ENCODE measurements at places on chromosomes 5 and 9. TPM values are rescaled to one million over a fixed set of nuclear protein-coding genes. Genes with fewer than 3 reads are reported as not detected.

GRCh38 chr9:2916382-2916985, 72.6 kb upstream of the PUM3 start:
- DNase-seq: no peak

DNA sequence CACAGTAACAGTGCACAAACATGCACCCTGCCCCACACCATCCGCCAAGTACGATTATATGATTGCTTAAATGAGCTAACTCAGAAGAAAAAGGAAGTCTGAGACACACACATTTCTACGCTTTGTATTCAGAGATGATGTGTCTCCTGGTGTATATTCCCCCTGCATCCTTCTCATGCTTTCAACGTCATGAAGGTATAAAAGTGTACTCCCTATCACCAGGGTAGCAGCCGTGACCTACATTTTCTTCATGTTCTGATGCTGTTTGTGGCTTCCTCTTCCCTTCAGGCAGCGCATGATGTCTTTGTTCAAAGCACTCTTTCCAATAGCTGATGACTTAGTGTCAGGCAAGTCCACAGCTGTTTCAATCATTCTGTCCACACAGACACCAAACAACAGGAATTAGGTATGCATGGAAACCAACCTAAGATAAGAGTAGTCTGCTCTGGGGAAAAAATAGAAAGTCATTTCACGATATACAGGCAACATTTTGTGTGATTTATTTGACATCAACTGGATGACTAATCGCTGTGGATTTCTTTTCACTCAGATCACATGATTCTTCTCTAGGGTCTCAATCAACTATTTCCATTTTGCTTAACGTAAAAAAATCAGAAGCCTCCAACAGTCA, 269.4 kb upstream of the PTGER4 start:
- no peak for DNase-seq

The NUTM2G gene
- total RNA-seq: not detected

The KDM3B gene
- total RNA-seq: 67.3 TPM

GRCh38 chr5:43039471-43040286, 440 bp downstream of the ANXA2R start:
- no peak for DNase-seq

- no peak for DNase-seq
Measured at GRCh38 chr5:122967085-122967484, 69.4 kb downstream of the PPIC start.

DNA sequence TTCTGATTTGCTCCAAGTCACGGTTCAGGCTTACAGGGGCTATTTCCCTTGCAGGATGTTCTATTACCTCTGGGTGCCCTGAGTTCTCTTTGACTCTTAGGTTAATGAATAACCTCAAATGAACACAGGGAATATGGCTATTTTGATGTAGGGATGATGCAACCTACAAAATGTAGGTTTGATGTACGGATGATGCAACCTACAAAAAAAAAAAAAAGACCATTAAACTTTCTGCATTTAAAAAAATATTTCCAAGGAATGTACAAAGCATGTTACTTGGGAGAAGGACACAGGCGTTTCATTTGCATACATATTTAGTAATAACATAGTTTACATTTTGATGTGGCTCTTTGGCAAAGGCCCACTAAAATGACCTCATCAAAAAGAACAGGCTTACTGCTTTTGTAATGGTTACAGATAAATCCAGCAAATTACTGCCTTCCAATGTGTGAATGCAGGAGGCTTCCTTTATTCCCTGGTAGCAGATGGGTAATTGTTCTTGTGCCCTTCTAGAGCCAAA, 36.3 kb downstream of the ZNF474 start:
- DNase-seq: no peak

The TLN1 gene
- total RNA-seq: 93.7 TPM

The PCDHA1 gene
- 1.4 TPM for total RNA-seq

DNA sequence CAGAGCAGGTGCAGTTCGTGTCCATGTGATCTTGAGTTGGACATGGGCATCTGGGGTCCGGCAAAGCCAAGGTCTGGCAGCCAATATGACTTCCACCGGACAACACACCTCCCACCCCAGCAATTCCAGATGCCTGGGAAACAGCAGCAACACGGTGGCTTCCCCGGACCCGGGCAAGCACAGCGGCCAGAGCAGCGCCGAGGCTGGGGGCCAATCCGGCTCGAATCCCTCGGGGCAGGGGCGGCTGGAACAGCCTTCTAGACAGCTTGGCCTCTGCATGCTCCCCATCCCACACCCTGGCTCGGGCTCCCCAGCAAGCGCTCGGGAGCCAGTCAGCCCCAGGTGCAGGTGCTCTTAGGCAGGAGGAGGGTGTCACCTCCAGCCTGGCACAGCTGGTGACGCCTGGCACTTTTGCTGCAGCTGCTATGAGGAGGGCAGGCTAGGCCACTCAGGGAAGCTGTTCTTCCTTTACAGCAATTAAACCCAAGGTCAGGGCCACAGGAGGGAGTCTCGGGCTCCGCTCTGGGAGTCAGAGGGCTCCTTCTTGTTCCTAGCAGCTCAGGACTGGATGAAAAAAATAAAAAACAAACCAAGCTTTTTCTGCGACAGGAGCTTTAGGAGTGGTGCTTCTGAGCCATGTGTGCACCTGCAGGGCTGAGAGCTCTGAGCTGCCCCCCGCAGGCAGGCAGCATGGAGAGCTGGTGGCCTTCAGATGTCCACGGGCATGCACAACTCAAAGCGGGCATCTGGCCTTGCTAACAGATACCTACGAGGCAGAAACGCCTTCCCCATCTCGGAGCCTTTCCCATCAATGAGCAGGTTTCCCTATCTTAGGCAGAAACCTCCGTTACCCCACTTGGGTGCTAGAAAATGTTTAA, 28.2 kb downstream of the DBH start:
- no peak for DNase-seq

The SNCAIP gene
- 7.5 TPM for total RNA-seq

GRCh38 chr5:20833081-20833627, 845.2 kb upstream of the CDH18 start:
- no peak for DNase-seq

- no peak for DNase-seq
Measured at GRCh38 chr5:73892806-73893205, 266.8 kb downstream of the ARHGEF28 start.

DNA sequence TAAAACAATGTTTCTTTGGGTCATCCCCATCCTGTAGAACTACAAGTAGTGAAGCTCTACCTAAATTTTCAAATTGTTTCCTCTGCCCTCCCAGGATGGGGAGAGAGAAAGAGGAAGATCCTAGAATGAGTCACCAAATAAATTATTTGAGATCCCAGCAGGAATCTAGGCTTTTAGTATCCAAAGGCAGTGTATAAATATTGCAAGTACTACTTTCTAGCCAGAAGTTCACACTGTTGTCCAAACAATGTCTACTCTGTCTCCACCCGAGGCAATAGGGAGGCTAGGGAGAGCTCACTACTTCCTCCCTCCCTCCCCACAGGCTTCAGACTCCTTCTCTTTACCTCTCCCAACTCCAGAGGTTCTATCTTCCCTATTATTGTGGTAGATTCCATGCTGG, 362.8 kb downstream of the MRPS30 start:
- no peak for DNase-seq

The CYLC2 gene
- not detected for total RNA-seq

GRCh38 chr5:50836356-50836755, 169.9 kb downstream of the PARP8 start:
- DNase-seq: no peak

DNA sequence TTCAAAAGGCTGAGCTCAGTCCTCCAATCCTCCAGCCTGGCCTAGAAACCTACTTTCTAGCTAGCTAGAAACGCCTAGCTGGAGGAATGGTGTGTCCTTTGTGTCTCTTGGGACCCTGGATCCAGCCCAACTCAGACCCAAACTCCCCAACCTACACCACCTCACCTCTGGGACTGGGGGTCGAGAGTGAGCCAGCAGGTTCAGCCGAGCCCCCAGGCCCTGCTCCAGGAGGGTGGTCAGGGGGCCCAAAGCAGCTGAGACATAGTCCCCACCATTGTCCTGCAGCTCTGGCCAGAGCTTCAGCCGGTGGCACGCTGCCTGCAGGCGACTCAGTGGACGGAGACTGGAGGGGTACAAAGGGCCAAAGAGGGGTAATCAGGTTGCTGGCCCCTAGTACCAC, 6.2 kb downstream of the NOL6 start:
- peak; percentile 38 for DNase-seq

- DNase-seq: no peak
Measured at GRCh38 chr5:171840066-171840465, 54.4 kb downstream of the SMIM23 start.

GRCh38 chr5:101788797-101789196, 507.3 kb downstream of the SLCO4C1 start:
- no peak for DNase-seq

The NKD2 gene
- total RNA-seq: 12.1 TPM

- DNase-seq: no peak
Measured at GRCh38 chr5:82635561-82636288, 357.6 kb upstream of the RPS23 start.

DNA sequence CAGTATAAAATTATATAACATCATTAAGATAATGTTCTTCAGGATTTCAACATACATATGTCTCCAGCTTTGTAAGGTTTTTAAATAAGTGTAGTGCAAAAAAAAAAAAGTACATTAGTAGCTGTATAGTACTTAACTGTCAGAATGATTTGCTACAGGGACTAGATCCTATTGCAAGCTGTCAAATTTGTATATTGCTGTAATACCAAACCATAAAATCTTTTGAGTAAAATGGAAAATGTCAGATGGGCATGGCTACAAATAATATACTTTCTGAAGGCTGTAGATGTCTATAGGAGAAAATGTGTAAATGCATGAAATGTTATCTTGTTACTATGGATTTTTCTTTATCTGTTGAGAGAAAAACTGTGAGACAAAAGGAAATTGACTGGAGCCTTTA, 298.5 kb downstream of the KDM4C start:
- no peak for DNase-seq
